ENCODE measurements at places on chromosomes 5 and 9. TPM values are rescaled to one million over a fixed set of nuclear protein-coding genes. Genes with fewer than 3 reads are reported as not detected.

GRCh38 chr9:15219546-15219945 is 87.5 kb downstream of the TTC39B start:
- no peak for DNase-seq

- DNase-seq, result no peak
These were observed 29.5 kb upstream of the SARDH start for GRCh38 chr9:133767625-133768024.

- no peak for DNase-seq
These were observed 72.8 kb upstream of the BOD1 start for GRCh38 chr5:173689171-173689736.

- no peak for DNase-seq
These were observed 538.5 kb upstream of the DMAC1 start for GRCh38 chr9:8337834-8338766.

GRCh38 chr9:22229069-22229468 is 217.6 kb upstream of the DMRTA1 start:
- no peak for DNase-seq

DNA sequence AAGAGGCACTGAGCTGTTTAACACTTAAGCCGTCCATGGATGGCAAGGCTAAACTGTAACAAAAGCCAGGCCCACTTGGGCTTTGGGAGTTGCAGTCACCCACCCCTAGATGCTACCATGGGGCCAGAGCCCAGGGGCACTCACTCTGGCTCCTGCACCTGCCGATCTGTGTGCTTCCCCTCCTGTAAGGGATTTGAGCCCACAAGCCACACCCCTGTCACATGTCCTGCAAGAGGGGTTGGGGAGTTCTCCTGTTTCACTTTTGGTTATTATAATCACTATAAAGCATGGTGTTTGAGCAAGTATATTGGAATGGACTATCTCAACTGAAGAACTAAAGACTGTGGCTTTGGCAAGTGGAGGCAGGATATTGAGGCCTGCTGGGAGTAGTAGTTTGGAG is 14.0 kb upstream of the GPR151 start:
- DNase-seq, result no peak

- peak; percentile 81 for DNase-seq
These were observed 123.7 kb upstream of the CPEB4 start for GRCh38 chr5:173764332-173765028.

DNA sequence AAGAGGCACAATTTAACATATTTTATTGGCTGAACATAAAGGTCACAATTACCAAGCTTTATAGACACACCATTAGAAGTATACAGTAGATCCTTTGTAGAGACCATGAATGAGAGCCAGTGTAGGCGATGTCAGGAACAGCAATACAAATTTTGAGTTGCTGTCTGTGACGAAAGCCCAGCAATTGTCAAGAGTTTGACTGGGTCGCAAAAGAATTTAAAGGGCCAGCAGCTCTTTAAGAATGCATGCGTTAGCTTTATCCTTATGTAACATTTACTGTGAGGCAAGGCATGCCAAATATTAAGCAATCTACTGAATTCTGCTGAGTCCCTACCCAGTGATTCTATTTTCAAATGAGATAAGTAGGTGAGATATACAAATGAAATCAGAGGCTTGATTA is 236.9 kb downstream of the ARRDC3 start:
- no peak for DNase-seq

The MAN2A1 gene
- total RNA-seq, result 45.2 TPM

The FOXD4L6 gene
- total RNA-seq, result not detected

The PCDHA10 gene
- total RNA-seq, result 2.9 TPM

The LRRC14B gene
- not detected for total RNA-seq

The ARID3C gene
- total RNA-seq, result 1.2 TPM

The FBP2 gene
- total RNA-seq, result not detected

Measured in sciatic nerve (tissue), 2 donors.